ENCODE measurements at places on chromosomes 3 and 15.

DNA sequence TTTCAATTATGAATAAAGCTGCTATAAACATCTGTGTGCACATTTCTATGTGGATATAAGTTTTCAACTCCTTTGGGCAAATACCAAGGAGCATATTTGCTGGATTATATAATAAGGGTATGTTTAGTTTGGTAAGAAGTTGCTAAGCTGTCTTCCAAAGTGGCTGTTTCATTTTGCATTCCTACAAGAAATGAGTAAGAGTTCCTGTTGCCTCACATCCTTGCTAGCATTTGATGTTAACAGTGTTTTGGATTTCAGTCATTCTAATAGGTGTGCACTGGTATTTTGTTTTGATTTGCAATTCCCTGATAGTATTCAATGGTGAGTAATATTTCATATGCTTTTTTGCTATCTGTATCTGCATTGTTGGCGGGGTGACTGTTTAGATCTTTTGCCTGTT, 120.7 kb upstream of the MDFIC2 start:
- DNase-seq: no peak

GRCh38 chr3:154775821-154776548, 304.1 kb upstream of the MME start:
- no peak for DNase-seq

- DNase-seq: no peak
These were observed 441.6 kb upstream of the NAALADL2 start for GRCh38 chr3:174417573-174417972.

DNA sequence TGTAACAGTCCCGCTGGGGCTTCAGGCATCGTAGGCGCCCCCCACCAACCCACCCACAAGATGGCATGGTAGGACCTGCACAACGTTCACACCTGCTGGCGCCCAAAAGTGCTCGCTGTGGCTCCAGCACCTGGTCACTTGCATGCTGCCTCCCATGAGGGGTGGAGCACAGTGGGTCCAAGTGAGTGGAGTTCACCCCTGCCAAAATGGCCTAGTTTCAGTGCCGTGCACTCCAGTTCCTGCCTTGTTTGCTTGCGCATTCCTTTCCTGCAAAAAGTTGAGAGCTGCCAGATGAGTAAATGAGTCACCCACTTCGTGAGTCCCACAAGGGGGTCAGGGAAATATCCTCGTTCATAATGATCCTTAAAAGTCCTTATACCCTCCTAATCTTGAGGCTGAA, 788.7 kb upstream of the DPPA4 start:
- DNase-seq: no peak

GRCh38 chr3:144466114-144466513, 494.5 kb downstream of the DIPK2A start:
- DNase-seq: no peak

DNA sequence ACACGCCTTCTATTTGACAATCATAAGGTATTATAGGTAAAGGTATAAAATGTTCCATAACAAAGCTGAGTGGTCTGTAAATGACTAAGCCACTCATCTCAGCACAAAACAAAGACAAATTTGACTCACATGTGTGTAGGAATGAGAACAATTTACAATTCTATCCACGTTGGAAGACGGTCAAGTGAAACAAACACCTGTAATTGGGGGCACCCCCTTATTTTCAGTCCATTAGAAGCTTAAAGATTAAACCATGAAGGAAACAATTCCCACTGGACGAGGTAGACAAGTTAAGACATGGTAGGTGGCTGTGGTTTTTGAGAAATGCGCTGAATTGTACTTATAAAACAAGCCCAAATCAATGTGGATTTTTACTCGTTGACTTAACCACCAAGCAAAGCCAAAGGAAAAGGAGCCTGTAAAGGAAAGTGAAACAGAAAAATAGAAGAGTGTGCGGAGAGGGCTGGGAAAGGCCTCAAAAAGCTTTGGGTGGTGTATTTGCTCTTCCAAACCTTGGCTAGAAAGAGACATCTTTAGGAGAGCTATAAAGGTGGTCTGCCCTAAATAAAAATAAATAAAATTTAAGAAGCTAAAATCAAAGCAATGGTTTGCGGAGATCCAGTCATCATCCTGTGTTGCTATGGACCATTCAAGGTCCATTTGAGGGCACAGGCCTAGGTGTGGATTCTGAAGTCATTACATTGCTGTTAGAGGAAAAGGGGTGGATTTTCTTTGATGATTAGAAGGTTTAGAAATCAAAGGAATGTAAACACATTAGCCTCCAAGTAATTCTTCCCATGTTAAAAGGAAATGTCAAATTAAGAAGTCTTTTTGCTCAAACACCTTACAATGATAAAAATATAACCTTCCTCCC, 135.0 kb downstream of the TFG start:
- DNase-seq: no peak

- no peak for DNase-seq
These were observed 440.5 kb downstream of the SHQ1 start for GRCh38 chr3:72407766-72408165.

DNA sequence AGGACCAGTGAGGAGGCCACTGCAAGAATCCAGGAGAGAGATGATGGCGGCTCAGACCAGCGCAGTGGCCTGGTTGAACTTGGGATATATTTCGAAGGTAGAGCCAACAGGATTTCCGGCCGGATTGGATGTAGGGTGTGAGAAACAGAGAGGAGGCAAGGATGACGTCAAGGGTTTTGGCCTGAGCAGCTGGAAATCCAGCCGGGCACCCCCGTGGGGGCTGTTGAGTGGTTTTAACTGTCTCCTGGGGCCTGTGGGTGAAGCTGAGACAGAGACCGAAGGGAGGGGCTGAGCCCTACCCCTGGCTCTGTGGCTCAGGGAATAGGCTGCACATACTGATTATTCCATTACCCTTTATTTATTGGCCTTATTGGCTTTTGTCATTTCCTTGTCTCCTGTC, 45.7 kb downstream of the EXOG start:
- DNase-seq: no peak

DNA sequence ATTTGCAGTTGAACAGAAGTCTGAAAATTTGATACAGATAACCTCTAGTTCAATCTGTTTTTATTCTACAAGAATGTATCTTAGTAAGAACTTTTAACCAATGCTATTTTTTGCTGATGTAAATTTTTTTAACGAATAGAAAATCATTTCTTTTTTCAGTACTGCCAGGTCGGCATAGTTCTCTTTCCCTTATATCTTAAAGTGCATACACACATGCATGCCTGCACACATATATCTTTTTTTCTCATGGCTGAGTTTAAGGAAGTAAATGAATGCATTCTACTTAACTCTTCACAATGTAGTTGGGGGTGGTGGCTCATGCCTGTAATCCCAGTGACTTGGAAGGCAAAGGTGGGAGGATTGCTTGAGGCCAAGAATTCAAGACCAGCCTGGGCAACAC, 48.4 kb downstream of the BLM start:
- no peak for DNase-seq

DNA sequence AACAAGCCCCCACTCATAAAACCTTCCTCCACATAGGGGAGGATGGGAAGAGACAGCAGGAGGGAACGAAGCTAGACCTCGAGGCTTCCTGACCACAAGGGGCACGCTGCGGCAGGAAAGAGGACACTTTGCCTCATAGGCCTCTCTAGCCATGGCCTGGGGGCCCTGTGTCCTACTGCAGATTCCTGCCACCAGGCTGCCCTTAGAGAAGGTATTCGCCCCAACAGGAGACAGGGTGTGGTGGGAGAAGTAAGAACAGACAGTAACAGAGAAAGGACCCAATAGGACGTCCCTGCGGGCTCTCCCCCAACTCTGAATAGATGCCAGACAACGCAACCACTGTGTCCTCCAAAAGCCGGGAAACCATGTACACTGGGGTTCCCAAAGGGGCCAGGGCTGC, 36.8 kb downstream of the ADCY5 start:
- DNase-seq: no peak

DNA sequence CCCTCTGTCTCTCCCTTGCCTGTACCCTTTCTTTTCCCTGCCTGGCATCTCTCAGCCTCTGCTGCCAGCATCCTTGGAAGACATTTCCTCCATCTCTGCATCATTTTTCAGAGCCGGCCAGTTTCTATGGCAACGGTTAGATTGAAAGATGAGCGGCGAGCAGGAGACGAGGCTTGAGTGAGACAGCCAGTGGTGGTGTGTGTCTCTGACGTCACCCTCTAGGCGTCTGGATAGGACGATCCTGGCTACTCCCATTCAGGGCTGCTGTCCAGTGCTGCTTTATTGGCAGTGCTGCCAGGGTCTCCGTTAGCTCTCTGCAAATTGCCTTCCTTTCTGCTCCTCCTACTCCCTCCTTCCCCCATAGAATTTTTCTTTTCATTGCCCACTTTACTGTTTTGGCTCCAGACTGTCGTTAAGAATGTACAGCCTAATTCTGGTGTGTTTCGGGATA, 57.9 kb downstream of the TRAK1 start:
- no peak for DNase-seq

DNA sequence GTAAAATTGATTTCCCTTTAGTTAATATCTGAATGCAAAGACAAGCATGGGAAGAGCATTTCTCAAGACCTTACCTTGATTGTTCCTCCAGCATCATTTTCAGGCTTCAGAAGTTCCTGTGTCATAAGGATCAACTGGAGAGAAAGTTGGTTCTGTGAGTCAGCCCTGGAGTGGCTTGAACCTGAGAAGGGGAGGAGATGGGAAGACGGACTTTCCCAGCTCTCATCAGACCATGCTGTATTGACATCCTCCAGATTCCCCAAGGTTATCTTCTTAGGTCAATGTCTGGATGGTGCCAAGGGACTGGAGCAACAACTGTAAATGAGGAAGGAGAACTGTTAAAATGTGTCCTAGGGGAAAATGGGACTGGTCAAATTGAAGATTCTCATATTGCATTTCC, 21.0 kb downstream of the RPSA start:
- DNase-seq: no peak

GRCh38 chr15:68107142-68107541, 53.0 kb downstream of the PIAS1 start:
- no peak for DNase-seq

- no peak for DNase-seq
These were observed 37.0 kb downstream of the PARP16 start for GRCh38 chr15:65249641-65250040.

- DNase-seq: peak; percentile 70
These were observed 2.8 kb upstream of the HERC1 start for GRCh38 chr15:63836579-63836978.

DNA sequence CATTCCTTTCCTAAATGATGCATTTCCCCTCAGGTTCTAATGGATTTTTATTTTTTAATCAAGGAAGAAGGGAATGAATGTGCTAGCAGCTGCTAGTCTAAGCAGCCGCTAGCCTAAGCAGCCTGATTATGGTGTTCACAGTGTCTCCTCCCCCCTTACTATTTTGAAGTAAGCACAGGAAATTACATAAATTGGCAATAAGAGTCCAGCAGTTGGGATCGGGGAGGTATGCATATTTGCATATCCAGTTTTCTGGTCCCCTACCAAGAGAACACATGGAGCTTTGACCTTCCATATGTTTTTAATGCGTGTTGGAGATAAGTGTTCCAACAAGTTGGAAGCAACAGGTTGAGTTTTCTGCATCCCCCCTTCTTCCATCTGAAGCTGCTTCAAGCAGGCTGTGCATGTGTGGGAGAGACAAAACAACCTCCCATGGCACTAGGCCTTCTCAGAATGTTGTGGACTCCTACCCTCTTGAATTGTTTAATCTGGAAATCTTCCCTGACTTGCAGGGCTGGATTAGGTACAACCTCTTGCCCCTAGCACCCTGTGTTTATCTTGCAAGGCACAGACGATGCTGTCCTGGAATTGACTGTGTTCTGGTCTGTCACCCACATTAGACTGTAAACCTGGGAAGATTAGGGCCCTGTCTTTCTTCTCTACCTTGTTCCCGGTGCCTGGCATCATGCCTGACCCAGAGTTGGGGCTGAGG, 124.8 kb upstream of the LRIG1 start:
- no peak for DNase-seq

- DNase-seq: no peak
These were observed 30.5 kb downstream of the MINDY4B start for GRCh38 chr3:150874666-150875219.

DNA sequence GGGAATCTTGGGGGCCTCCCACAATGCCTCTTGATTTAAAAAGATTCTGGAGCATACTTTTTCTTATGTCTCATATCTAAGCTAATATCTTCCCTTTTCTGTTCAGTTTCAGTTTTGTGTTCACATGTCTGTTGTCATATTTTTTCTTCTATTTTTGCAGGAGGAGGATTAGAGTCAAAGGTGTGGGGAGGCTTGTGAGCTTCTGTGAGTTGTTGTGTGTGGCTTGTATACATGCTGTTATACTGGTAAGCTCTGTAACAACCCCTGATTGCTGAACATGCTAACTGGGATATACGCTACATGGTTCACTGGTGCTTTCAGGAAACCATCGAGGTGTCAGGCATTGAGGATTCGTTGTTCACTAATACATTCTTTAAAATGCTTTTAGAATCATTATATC, 83.5 kb downstream of the SLC25A26 start:
- no peak for DNase-seq

- DNase-seq: no peak
These were observed 914.9 kb upstream of the EPHA6 start for GRCh38 chr3:95899494-95899893.

DNA sequence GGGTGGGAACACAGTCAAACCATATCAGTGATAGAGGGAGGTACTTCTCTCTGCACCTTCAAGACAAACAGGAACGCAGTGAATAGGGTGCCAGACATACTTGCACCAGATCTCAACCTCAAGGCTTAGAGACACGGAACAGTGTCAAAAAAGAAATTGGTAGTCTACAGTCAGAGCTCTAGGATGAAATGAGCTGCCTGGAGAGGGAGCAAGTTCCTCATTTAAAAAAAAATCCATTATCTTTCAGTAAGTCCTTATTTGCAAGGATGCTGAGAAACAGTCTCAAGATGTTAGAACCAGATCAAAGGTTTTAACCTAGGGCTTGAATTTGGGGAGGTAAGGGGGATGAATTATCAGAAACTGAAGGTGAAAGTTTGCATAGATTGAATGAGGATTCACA, 20.2 kb upstream of the LMCD1 start:
- no peak for DNase-seq

GRCh38 chr3:66406163-66406562, 94.7 kb downstream of the LRIG1 start:
- no peak for DNase-seq

DNA sequence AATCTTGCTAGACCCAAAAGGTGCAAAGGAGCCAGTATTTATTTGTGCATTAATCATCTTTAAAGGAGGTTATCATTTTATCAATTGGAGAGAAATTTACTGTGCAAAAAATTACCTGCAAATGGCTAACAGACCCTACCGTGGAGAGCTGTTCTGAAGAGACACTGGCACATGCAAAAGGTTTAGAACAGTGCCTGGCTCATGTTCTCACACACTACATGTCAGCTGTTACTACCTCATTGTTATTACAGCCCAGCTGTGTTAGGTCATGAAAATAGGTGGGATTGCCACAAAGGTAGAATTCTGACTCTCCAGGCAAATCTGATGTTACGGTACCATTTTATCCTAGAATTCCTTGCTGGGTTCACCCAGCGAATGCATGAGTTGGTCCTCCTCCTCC, 137.3 kb downstream of the SNRK start:
- no peak for DNase-seq

DNA sequence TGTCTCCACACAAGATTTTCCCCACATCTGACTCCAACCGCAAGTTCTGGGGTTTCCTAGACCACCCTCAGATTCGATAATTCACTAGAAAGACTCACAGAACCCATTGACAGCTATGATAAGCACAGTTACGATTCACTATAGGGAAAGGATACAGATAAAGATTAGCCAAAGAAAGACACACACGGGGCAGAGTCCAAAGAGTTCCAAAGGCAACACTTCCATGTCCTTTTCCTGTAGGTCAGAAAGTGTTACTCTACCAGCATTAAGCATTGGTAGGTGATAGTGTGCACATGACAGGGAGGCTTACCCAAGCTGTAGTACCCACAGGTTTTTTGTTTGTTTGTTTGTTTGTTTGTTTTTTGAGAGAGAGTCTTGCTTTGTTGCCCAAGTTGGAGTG, 48.1 kb downstream of the PHLDB2 start:
- DNase-seq: no peak

GRCh38 chr3:7630925-7631324, 770.0 kb downstream of the GRM7 start:
- no peak for DNase-seq
